ENCODE measurements at places on chromosomes 12 and 14. TPM values are rescaled to one million over a fixed set of nuclear protein-coding genes. Genes with fewer than 3 reads are reported as not detected.

BIN2 gene
- total RNA-seq, result 7.2 TPM

FIGNL2 gene
- 1.3 TPM for total RNA-seq

DAO gene
- total RNA-seq, result not detected

NKX2-1 gene
- not detected for total RNA-seq

GRCh38 chr12:22919883-22920282, 294.9 kb downstream of the ETNK1 start:
- DNase-seq, result no peak

DNA sequence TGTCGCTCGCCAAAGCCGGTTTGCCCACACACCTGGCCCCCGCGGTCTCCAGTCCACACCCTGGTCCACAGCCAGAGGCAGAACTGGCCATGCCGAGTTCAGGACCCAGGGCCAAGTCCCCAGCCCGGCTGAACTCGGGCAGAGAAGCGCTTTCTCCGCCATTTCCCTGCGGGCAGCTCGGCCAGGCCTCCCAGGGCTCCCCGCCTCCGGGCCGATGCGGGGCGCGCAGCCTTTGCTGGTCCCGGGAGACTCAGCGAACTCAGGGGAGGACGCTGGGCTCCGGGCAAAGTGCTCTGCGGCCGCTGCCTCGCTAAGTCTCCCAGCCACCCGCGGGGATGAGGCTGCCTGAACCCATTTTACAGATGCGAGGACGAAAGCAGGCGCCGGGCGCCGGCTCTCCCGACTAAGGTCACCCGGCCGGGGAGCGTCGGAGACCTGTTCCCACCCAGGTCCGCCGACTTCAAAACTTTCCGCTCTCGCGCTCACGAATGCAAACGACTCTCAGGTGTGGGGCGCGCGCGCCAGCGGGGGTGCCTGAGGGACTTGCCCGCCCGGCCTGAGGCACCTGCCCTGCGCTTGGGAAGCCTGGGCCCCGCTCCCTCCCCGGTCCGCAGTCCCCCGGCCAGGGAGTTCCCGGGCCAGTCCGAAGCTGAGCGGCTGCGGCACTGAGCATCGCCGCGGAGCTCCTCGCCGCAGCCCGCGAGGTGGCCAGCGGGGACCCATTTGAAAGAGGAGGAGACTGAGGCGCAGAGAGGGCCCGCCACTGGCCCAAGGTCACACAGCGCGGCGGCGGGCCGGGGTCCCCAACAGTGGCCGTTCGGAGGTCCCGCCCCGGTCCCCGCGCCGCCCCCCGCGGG, 627 bp downstream of the TESC start:
- no peak for DNase-seq

All from spinal cord (tissue), 10 donors.